IMR-90 (cell line): ENCODE measurements at places on chromosomes 4 and X. TPM values are rescaled to one million over a fixed set of nuclear protein-coding genes. Genes with fewer than 3 reads are reported as not detected.

Gene PITX2
- total RNA-seq = 3.0 and 3.6 TPM in 2 replicates

Gene GPR34
- total RNA-seq = not detected in 2 replicates

Gene EOLA2
- 22.5 and 23.7 TPM in 2 replicates for total RNA-seq

Gene ABCG2
- total RNA-seq = 1.1 and 1.4 TPM in 2 replicates

Gene RPL39
- 681 and 716 TPM in 2 replicates for total RNA-seq

Gene ZGRF1
- total RNA-seq = 5.6 and 10.0 TPM in 2 replicates

Gene RIBC1
- 0.36 and 0.83 TPM in 2 replicates for total RNA-seq

Gene F8A1
- 0.54 and 1.1 TPM in 2 replicates for total RNA-seq

Gene GLRA2
- not detected in 2 replicates for total RNA-seq

Gene RBMX2
- 8.8 and 18.1 TPM in 2 replicates for total RNA-seq

Gene ETDB
- total RNA-seq = not detected in 2 replicates

Gene ZNF157
- under 0.01 TPM in 1 of 2 replicates, not detected in the other for total RNA-seq

DNA sequence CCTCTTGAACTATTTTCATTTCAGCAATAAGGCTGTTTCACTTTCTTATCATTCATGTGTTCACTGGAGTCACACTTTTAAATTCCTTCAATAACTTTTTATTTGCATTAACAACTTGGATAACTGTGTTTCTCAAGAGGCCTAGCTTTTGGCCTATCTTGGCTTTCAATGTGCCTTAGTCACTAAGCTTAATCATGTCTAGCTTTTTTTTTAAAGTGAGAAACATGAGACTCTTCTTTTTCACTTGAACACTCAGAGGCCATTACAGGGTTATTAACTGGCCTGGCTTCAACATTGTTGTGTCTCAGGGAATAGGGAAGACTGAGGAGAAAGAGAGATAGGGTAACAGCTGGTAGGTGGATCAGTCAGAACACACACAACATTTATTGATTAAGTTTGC lies 64.0 kb upstream of the VCX2 start:
- DNase-seq = no peak

GRCh38 chr4:77861495-77861894 lies 1.1 kb upstream of the MRPL1 start:
- DNase-seq = no peak

GRCh38 chr4:109294468-109295020 lies 7.9 kb downstream of the COL25A1 start:
- DNase-seq = peak; percentile 13

- DNase-seq = no peak
Observed at GRCh38 chr4:188032170-188032569, 36.6 kb downstream of the ZFP42 start.

DNA sequence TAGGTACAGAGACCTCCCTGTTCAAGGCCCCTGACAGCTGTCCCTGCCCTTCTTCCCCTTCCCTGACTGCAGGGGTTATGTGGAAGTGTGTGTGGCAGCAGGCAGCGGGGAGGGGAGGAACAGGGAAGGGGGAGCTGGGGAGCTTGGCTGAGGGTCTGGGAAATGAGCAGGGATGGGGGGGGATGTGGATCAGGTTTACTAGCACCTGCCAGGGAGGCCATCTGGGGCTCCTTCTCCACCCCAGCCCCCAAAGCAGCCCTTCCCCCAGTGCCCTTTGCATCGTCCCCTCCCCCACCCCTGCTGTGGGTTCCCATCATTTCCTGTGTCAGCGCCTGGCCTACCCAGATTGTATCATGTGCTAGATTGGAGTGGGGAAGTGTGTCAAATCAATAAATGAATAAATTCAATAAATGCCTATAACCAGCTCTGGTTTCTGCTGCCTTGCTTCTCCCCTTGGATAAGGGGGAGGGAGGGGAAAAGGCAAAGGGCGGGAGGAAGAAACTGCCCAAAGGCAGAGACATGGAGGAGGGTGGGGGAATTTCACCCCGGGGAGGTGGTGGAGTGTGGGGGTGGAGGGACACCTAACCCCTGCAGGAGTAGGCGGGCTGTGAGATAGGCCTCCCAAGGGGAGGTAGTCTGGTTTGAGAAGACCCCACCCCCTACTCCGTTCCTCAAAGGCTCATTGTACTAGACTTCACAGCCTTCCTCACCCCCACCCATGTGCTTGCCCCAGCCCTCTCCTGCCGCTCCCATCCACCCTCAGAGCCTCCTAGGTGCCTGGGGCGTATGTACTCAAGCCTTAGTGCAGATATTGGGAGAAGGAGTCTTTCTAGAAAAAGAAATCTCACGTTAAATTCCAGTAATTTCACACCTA lies 3.2 kb downstream of the CXorf65 start:
- DNase-seq = no peak

GRCh38 chr4:124854968-124855367 lies 142.4 kb upstream of the ANKRD50 start:
- peak; percentile 51 for DNase-seq

DNA sequence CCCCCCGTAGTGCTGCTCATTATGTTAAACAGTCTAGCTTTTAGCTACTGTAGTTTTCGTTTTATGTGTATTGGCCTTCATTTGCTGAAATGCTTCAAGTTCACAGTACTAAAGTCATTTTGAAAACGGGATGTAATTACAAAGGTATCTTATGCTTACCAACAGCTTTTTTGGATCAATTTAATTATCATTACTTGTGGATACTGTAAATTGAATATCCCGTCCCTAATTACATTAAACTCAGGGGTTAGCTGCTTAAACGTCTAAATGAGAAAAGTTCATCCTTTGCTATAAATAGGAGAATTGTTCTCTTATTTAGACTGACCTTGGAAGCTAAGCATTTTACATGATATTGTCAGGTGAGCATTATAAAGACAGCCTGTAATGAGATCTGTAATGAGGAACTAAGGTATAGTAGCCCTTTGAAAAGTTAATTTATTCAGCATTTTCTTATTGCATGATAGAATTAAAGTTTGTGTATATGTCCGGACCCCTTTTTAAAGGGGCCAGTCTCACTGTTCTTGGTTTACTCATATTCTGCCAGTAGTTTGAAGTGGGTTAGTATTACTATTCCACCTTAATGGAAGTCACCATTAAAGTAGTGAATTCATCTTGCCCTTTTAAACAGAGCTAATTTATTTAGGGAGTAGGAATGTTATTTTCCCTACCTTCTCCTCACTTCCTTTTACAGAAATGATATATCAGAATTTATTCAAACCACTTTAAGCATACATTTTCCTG lies 252.6 kb downstream of the TENM3 start:
- DNase-seq = no peak

GRCh38 chr4:123379392-123379791 lies 17.2 kb upstream of the SPRY1 start:
- DNase-seq = no peak

DNA sequence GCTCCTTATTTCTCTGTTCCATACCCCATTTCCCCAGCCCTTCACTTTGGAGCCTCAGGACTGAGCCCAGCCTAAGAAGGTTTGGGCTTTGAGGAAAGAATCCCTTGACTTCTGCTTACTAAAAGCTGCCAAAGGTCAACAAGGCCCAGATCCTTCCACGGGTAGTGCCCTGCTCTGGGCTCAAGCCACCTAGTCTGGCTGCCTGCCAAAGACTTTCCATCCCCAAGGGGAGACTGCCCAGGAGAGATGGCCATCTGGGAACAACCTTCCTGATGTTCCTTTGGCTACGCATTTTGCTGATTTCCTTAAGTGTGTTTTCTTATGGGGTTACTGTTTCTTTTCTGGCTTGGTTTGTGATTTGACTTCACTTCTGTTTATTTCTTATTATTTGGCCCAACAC lies 49.8 kb upstream of the NDP start:
- no peak for DNase-seq

DNA sequence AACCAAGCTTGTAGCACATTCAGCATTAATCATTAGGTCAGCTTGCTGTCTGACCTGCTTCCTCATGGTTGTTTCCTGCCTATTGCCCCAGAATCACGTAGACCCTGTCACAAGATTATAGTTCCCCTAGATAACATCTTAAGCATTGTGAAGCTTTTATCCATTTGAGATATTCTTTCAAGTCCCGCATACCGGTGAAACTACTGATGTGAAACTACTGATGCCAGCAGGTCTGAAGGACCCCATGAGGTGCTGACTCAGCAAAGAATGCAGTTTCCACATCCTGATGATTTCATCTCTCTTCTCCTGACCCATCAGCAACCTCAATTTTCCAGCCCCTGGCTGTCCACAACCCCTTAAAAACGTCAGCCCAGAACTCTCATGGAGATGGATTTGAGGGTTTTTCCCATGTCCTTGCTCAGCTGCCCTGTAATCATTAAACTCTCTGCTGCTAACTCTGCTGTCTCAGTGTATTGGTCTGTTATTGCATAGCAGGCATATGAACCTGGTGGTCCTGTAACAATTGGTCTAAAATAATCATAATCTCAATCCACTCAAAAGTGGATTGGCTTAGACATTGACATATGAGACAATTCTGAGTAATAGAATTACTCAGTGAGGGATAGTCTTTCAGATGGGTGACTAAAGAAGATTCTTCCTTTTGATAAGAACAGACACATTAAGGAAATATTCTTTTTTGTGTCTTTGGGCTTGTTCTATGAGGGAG lies 26.3 kb upstream of the UBA6 start:
- peak; percentile 45 for DNase-seq

- no peak for DNase-seq
Observed at GRCh38 chr4:181437895-181438294, 805.3 kb upstream of the TENM3 start.

DNA sequence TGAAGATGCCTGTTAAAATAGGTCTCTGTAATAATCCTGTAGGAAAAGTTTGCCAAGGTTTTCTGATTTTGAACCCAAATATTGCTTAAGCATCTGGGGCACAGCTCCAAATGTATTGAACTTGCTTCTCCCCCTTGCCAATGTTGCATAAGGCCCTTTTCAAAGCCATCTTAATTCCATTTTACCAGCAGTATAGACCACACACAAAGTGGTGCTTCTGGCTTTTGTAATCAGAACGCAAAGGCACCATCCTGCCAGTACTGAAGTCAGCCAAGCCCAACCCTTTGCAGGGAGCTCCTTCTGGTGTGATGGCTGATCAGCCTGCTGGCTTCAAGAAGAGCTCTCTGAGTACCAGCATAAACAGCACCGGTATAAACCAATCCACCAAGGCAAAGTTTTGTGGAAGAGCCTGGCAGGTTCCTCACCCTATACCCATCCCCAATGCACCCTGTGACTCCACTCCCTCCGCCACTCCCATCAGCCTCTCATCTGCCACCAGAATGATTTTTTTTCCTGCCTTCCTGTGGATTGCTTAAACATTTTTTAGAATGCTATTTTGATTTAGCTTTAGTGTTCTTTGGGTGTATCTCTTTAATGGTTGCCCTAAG lies 39.2 kb upstream of the USP9X start:
- DNase-seq = peak; percentile 17

GRCh38 chr4:54937501-54937900 lies 187.9 kb downstream of the KDR start:
- DNase-seq = no peak

DNA sequence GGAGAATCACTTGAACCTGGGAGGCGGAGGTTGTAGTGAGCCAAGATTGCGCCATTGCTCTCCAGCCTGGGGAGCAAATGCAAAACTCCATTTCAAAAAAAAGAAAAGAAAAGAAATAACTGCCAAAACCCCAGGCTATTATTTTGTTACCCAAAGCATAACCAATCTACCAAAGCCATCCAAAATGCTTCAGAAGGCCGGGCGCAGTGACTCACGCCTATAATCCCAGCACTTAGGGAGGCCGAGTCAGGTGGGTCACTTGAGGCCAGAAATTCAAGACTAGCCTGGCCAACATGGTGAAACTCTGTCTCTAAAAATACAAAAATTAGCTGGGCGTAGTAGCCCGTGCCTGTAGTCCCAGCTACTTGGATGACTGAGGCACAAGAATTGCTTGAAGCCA lies 49.8 kb downstream of the SMIM31 start:
- DNase-seq = no peak

DNA sequence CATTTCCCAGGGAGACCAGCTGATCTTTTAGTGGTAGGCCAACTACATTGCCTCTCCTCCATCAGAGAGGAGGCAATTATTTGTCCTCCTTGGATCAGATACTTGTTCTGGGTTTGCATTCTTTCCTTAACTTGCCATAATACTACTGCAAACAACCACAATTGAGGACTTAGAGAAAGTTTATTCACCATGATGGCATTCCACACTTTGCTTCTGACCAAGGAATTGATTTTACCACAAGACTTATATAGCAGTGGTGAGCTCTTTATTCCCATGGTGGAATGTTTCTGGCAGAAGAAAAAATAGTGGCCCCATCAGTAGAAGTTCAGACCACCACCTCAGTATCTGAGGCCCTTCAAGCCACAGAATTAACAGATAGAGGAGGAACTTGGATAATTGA lies 123.9 kb upstream of the PPP3CA start:
- DNase-seq = no peak

- peak; percentile 7 for DNase-seq
Observed at GRCh38 chrX:68083510-68083909, 349.8 kb downstream of the OPHN1 start.

- no peak for DNase-seq
Observed at GRCh38 chr4:117515921-117516320, 430.5 kb upstream of the TRAM1L1 start.

DNA sequence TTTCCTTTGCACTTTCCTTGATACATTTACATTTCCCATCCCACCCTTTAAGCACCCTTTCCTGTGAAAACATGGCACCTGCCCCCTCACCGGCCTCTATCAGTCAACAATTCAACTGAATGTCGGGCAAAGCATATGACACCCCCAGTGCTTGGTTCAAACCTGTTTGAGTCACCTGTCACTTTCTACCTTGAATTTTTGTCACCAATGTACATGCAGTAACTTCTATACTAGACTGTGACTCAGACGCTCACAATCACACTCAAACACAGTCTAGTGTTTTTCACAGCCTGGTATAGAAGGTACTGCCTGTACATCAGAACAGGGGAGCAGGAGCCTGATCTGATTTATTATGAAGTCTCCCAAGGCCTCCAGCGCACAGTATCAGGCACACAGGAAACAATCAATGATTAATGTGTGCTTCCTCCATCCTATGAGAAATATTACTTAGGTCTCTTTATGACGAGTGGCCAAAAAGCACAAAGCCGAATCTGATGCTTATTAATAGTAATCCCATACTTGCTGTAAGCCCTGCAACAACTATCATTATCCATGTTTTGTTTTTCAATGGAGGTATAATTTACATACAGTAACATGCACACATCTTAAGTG lies 49.2 kb upstream of the FAM9C start:
- DNase-seq = no peak

GRCh38 chr4:159337041-159337440 lies 234.2 kb downstream of the RAPGEF2 start:
- DNase-seq = no peak

- no peak for DNase-seq
Observed at GRCh38 chrX:54785901-54786300, 12.2 kb downstream of the ITIH6 start.

DNA sequence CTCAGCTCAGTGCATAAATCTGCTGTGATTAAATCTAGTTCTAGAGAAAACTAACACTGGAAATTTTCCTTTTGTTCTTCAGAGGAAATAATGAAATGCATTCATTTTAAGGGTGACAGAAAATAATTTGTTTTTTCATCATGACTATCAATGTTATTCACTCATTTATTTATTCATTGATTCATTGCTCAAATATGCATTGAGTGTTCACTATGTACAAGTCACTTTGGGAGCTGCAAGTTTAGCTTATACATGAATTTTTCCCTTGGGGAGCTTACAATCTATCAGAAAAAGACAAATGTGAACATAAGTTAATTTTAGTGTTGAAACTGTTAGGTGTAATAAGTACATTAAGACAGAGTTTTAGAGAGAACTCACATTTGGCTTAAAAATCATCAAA lies 897.8 kb downstream of the CENPC start:
- DNase-seq = no peak

- no peak for DNase-seq
Observed at GRCh38 chr4:178958725-178959440, 1516.6 kb upstream of the AGA start.
